ENCODE measurements at places on chromosomes 2 and 18.

DNA sequence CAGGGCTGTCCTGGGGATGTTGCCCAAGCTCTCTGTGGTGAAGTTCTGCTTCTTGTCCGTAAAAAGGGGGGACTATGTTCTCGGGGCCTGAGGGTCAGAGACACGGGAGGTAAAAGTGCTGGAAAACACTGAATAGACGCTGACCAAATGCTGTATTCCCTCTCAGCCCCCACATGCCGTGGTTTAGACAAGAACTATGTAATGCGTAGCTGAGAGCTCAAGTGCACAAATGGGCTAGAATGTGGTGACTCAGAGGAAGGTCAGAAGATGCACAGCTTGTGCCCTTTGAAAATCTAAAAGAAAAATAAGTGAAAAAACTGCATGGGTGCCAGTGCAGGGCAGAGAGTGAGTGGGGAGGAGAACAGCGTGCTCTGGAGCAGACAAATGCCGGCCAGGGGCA lies 80.3 kb upstream of the MAP4K4 start:
- DNase-seq = no peak

- no peak for DNase-seq
These were observed 81.1 kb downstream of the TRIB2 start for GRCh38 chr2:12797815-12798214.

DNA sequence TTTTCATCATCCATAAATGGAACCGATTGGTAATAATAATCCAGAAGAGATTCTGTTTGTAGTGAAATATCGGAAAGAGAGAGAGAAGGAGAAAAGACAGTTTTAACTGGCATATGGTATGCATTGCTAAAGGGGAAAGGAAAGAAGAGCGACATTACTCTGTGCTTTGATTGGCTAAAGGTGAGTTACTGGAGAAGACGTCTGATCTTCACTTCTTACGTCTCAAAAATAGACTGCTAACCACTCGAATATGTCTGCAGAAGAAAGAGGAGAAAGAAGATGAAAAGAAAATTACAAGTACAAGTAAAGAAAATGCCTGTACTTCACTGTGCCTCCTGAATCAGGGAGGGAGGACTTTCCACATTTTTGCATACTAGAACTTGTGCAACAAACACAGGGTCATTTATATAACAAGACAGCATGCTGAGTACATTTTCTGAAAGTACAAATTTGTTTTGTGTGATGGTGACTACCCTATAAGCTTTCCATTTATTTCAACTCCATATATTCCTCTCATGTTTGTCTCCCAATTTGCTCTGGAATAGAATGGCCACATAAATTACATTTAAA lies 787.2 kb downstream of the RNF144A start:
- DNase-seq = no peak

DNA sequence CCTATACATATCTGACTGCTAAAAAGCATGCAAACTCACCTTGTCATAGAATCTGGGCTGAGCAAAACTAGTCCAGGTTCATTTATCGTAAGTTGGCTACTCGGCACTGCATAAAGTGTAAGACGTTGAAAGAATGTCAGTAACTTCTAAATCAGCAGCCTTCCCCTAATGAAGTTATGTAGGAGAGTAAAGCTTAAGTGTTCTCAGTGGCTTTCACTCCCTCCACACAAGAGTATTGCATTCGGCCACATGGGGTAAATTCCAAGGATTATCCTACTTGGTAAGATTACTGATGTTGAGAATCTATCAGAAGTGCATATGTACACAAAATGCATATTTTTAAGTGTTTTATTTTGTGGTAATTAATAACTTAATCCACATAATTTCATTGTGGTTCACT lies 130.1 kb downstream of the LCLAT1 start:
- no peak for DNase-seq

DNA sequence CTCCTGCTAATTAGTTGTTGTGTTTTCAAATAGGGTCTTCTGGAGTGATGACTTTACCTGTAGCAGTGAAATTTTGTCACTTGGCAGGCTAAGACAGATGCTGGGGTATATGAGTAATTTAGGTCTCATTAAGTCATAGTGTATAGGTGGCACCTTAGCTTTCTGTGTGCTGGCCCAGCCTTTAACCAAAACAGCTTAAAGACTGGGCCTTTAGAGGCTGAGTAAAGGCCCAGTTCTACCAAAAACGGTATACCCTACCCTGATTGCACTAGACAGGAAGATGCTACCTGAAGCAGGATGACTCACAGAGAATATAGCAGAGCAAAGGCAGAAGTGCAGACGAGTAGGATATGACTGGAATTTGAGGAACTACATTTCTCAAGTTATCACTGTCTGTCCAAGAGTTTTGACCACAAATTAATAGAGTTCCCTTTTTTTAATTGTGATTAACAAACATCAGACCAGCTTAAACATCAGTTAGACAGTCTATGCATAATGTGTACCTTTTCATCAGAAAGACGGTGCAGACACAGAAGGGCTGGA lies 337.9 kb upstream of the SALL3 start:
- DNase-seq = no peak

- DNase-seq = no peak
These were observed 819 bp downstream of the ANKRD44 start for GRCh38 chr2:197309691-197310231.

GRCh38 chr2:55923091-55923981 lies at the start of gene EFEMP1:
Gene EFEMP1 (minus strand): TSS chr2:55923782. CDS start chr2:55922440, 1,342 bp downstream.
- no peak for DNase-seq

DNA sequence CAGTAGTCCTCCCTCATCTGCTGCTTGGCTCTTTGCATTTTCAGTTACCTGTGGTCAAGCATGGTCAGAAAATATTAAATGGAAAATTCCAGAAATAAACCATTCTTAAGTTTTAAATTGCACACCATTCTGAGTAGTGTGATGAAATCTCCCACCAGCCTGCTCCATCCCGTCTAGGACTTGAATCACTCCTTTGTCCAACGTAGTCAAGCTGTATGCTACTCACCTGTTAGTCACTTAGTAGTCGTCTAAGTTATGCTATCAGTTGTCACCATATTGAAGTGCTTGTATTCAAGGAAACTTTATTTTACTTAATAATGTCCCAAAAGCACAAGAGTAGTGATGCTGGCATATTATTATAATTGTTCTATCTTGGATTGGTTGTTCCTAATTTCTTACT lies 172.5 kb downstream of the FIGN start:
- DNase-seq = no peak

GRCh38 chr2:36058953-36059352 lies 296.6 kb upstream of the CRIM1 start:
- no peak for DNase-seq

GRCh38 chr2:182359990-182360662 lies 66.7 kb downstream of the PDE1A start:
- no peak for DNase-seq

DNA sequence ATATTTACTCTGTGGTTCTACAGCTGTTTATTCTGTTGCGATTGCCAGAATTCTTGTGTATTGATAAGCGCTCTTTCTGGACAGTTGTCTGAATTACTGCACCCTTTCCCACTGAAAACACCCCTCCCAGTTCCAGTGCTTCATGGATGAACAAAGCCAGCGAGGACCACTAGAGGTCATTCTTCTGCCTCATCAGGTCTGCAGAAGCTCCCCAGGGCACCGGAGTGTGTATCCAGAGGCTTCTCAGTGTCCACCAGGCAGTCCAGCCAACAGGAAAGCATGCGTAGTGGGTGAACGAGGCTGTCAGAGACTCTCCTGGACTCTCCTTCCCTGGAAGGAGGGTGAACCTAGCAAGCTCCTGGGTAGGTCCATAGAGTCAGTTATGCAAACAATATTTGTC lies 40.6 kb upstream of the INHBB start:
- no peak for DNase-seq

- DNase-seq = no peak
These were observed 1.7 kb upstream of the MYO3B start for GRCh38 chr2:170176212-170176611.

DNA sequence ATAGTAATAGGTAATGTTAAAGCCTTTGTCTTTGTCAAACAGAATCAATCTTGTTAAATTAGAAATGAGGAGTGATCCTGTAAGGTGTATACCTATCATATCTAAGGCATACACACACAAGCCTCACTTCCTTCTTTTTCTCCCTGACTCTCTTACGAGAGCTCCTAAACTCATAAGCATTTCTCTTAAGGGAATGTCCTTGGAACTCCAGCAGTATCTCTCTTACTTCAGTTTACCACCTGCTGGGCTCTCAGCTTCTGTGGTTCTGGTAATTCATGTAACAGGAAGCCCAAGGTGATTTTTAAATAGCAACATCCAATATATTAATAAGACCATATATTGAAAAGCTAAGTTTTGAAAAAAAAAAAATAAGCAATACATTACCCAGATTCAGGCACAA lies 85.9 kb downstream of the UBE2E3 start:
- DNase-seq = no peak

GRCh38 chr2:71607151-71607889 lies 154.0 kb downstream of the DYSF start:
- DNase-seq = no peak

DNA sequence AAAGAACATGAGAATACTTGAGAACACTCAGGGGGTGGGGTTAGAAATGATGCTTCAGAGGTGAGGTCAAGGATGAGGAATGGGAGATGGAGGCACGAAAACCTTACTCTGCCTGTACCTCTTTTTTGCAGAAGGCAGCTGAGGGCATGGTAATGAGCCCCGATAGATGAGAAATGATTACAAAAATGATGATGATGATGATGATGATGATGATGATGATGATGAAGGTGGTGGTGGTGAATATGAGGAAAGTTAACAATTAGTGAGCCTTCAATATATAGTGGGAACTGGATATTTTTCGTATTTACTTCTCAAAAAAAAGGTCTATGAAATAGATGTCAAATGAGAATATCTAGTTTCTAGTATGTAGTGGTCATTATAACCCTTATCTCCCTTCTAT lies 584.3 kb downstream of the EPHA4 start:
- DNase-seq = no peak

DNA sequence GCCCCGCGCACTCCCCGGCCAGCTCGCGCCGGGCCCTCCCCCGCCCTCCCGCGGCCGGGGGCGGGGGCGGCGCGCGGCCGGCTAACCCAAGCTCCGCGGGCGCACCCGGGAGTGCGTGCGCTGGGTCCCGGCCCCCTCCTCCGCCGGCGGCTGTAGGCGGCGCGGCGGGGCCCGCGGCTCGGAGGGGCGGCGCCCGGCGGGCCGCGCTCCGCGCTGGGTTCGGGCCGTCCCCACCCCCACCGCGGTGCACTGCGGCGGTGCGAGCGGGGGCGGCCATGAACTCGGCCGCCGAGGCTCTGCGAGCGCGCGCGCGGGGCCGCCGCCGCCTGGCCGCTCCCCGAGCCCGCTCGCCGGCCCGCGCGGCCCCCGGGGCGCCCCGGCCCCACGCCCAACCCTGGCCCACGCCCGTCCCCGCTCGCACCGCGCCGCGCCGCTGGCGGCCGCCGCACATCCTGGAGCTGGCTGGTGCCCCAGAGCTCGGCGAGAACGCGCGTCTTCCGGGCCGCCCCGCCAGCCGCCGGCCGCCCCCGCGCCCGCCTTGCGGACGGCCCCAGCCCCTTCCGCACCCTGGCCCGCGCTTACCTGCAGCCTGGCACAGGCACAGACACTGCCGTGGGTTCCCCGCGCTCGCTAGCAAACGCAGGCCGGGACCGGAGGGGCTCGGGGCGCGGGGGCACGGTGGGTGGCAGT lies at the start of gene ZBTB14:
TSS of gene ZBTB14 (minus strand) at position 496 of the 690 bp plus-strand sequence. CDS start 2,480 bp downstream, outside the sequence.
- peak; percentile 48 for DNase-seq

GRCh38 chr2:68908392-68908970 lies 37.3 kb upstream of the BMP10 start:
- peak; percentile 79 for DNase-seq
